ENCODE measurements at places on chromosomes 7 and 10.
A peak's percentile ranks its signal among the peaks of the same experiment; 100 is the strongest.

- DNase-seq: no peak
Observed at GRCh38 chr7:130289478-130289877, 3.5 kb upstream of the CPA4 start.

GRCh38 chr10:131073469-131074035, 238.0 kb downstream of the TCERG1L start:
- no peak for DNase-seq

GRCh38 chr10:74109452-74109851, 41.2 kb downstream of the AP3M1 start:
- no peak for DNase-seq

GRCh38 chr7:13016592-13017332, 329.3 kb downstream of the ARL4A start:
- DNase-seq: peak; percentile 35

DNA sequence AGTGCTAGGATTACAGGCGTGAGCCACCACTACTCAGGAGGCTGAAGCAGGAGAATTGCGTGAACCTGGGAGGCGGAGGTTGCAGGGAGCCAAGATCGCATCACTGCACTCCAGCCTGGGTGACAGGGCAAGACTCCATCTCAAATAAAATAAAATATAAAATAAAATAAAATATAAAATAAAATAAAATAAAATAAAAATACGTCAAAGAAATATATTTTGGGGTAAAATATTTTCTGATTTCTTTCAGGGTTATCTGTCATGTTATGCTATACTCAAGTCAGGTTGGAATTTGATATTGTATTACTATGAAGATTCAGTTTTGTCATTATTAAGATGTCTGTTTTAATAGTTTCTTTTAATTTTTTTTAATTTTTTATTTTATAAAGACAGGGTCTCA, 99.4 kb upstream of the GHITM start:
- DNase-seq: no peak

DNA sequence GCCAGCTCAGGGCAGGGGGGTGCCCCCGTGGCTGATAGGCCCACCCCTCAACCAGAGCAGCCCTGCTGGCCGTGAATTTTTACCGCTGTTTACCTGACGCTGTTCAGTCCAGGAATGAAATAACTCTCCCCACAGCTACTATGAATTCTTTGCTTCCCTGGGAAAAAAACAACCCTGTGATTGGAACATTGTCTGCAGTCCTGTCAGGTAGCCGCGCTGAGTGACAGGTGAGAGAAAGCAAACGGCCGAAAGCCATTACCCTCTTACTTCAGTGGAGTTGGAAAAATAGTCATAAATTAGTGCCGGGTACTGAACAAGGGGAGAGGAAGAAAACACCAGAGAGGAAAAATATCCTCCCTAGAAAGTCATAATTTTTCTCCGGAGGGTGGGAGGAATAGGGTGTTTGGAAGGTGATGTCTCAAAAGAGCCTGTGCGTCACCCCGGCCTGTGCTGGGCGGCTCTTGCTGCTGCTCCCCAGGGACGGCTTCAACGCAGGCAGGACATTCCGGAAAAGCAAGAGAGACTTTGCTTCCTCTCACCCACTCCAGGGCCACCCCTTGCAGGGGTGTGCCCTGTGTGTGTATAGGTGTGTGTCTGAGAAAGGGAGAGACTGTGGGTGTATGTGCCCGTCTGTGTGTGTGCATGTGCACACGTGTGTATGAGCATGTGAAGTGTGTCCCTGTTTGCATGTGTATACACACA, 69.0 kb downstream of the CDH23 start:
- no peak for DNase-seq

DNA sequence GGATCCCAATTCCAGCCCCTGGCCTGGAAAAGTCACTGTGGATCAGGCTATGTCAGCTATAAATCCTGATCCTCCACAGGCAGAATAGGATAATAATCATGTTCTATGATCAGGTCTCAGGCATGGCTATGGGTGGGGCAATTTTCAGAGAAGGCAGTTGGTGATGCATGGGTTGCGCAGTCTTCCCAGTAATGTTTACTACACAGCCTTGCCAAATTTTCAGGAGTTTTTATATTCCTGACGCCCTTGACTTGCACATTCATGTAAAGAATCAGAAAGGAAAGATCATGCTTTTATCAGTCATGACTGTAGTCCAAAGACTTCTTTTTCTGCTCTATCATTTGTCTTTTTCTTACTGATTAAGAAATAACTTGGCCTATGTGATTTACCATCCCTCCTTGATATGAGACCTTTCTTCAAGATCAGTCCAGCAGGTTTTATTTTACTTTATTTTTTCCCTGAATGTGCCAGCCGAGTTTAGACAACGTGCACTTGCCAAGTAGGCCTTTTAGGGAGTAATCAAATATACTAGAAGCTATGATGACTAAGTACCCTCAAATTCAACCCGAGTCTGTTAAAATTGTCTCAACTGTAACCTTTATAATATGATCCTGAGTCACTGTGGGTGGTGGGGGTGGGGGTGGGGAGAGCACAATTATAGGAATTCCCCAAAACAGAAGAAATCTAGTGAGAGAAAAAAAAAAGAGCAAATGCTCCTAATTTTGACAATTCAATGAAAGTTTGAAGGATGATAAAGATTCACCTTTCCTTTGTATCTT, 31.9 kb downstream of the ARL4A start:
- DNase-seq: no peak

- no peak for DNase-seq
Observed at GRCh38 chr10:21159669-21160068, 262.6 kb upstream of the NEBL start.

GRCh38 chr10:132675031-132675740, 110.8 kb downstream of the NKX6-2 start:
- no peak for DNase-seq

GRCh38 chr10:86357041-86357440, 9.6 kb downstream of the GRID1 start:
- no peak for DNase-seq

DNA sequence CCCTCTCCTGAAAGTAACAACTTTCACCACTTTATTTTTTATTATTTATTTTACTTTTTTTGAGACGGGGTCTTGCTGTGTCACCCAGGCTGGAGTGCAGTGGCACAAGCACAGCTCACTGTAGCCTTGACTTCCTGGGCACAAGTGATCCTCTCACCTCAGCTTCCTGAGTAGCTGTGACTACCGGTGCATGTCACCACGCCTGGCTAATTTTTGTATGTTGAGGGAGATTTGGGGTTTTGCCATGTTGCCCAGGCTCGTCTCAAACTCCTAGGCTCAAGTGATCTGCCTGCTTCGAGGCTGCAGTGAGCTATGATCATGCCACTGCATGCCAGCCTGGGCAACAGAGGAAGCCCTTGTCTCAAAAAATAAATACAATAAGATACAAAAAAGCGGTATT, 14.9 kb upstream of the SLIT1 start:
- DNase-seq: no peak

GRCh38 chr7:28759475-28759971, 198.6 kb downstream of the TRIL start:
- peak; percentile 25 for DNase-seq

DNA sequence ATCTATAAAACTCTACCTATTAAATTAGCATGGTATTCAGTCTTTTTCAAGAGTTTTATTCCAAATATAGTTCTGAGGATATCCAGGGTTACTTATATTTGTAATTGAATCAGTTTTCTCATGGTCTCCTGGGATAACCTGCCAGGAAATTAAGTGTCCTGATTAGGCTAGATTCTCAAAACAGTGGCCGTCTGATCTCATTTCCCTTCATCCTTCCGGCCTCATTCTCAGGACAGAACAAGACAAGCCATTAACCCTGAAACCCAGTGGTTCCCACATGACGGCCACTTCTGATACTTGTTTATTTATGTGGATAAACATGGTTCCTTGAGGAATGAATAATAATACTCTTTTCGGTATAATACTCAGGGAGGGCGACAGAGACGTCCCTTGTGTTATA, 417.6 kb upstream of the POT1 start:
- no peak for DNase-seq

DNA sequence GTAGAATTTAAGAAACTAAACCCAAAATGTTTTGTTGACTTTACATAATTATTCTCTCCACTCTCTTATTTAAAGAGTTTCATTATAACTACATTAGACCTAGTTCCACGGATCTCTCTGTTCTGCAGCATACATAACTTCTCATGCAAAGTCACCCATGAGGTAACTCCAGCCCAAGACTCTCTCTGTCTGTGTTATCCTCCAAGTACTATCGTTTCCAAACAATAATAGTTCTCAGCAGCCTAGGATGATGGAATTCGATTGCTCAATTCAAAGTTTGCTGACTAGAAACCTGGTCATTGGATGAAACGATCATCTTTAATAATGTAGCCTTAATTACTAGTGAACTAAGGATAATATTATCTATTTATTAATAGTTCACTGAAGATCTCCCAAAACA, 203.1 kb upstream of the PTN start:
- no peak for DNase-seq
